T-helper 17 cell (primary cell): ENCODE measurements at places on chromosomes 3 and 15.

DNA sequence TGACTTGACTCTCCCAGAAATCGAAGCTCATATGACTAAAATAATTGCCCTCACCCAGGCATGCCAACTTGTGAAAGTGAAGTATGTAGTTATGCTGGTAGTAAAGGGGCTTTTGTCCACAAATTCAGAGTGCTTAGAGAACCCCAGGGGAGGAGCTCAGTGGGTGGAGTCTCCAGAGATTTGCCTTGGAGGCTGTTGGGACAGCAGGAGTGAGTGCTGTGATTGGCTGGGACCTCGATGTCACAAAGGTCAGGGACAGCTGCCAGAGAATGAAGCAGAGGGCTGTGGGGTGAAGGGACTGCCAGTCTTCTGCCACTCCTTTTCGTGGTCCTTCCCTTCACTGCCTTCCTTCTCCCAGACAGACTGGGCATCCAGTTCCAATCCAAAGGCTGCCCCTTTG is 49.8 kb downstream of the ZNF445 start:
- no peak overlapping the region for H3K27ac ChIP-seq
- DNase-seq: no peak
- no peaks in the 10 kb centered on the region for H3K4me1 ChIP-seq
- no peak overlapping the region for H3K4me3 ChIP-seq
- H3K27me3 ChIP-seq: peaks cover 17% of the 10 kb centered on the region
- H3K36me3 ChIP-seq: no peaks in the 10 kb centered on the region

GRCh38 chr3:73021301-73021835 is 24.8 kb downstream of the PPP4R2 start:
- no peak for DNase-seq
- H3K27me3 ChIP-seq: no peaks in the 10 kb centered on the region
- peaks cover 50% of the 10 kb centered on the region for H3K4me1 ChIP-seq
- H3K27ac ChIP-seq: no peak overlapping the region

GRCh38 chr15:69537901-69538300 is 85.3 kb downstream of the RPLP1 start:
- no peaks in the 10 kb centered on the region for H3K36me3 ChIP-seq
- H3K27ac ChIP-seq: no peak overlapping the region
- no peak overlapping the region for H3K4me3 ChIP-seq
- H3K27me3 ChIP-seq: peaks cover 29% of the 10 kb centered on the region
- H3K4me1 ChIP-seq: peaks cover 2% of the 10 kb centered on the region
- DNase-seq: no peak

- H3K27me3 ChIP-seq: peaks cover 55% of the 10 kb centered on the region
- H3K36me3 ChIP-seq: peaks cover 3% of the 10 kb centered on the region
- peaks cover 6% of the 10 kb centered on the region for H3K4me1 ChIP-seq
These were observed 36.6 kb upstream of the EPHB3 start for GRCh38 chr3:184524981-184525336.

- H3K27me3 ChIP-seq: no peaks in the 10 kb centered on the region
- H3K4me3 ChIP-seq: no peak overlapping the region
- H3K36me3 ChIP-seq: no peaks in the 10 kb centered on the region
- no peak for DNase-seq
These were observed 132.1 kb downstream of the DOCK3 start for GRCh38 chr3:50806806-50807205.

- H3K36me3 ChIP-seq: no peaks in the 10 kb centered on the region
- no peaks in the 10 kb centered on the region for H3K4me1 ChIP-seq
- H3K27ac ChIP-seq: no peak overlapping the region
- DNase-seq: no peak
- no peak overlapping the region for H3K4me3 ChIP-seq
These were observed 811.4 kb downstream of the NAALADL2 start for GRCh38 chr3:175670557-175670956.

DNA sequence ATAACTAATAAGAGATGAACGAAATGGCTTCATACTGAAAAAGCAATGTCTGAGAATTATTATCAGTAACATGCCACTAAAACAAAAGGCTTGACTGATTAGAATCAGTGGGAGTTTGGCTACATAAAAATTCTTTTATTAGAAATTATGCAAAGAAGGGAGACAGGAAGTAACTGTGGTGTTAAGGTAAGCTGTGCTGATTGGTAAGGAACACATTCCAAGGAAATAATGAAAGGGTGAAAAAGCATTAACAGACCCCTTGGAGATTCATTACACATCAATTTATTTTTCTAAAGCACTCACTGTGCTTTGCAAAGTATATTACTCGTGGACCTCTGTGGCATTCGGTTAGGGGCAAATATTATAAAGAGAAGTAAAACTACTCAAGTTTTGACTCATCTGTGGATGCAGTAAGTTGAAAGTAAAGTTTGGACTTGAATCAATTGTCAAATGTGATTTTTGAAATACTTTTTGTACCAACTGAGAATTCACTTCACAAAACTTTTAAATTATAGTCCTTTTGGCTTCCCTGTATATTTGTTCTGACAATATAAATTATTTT is 176.1 kb upstream of the ZPLD1 start:
- DNase-seq: no peak
- H3K4me1 ChIP-seq: peaks cover 6% of the 10 kb centered on the region
- no peak overlapping the region for H3K4me3 ChIP-seq
- no peaks in the 10 kb centered on the region for H3K36me3 ChIP-seq

GRCh38 chr3:179512378-179512777 is 50.3 kb upstream of the ACTL6A start:
- H3K36me3 ChIP-seq: peaks cover 3% of the 10 kb centered on the region
- H3K27ac ChIP-seq: no peak overlapping the region
- peaks cover 20% of the 10 kb centered on the region for H3K27me3 ChIP-seq
- no peak overlapping the region for H3K4me3 ChIP-seq
- no peak for DNase-seq
